Stimulated activated CD8-positive, alpha-beta memory T cell treated with anti-CD3 and anti-CD28 coated beads, Interleukin-15, amount 100 ng/mL, for 4 hours (primary cell): ENCODE measurements at places on chromosomes 4 and X.

DNA sequence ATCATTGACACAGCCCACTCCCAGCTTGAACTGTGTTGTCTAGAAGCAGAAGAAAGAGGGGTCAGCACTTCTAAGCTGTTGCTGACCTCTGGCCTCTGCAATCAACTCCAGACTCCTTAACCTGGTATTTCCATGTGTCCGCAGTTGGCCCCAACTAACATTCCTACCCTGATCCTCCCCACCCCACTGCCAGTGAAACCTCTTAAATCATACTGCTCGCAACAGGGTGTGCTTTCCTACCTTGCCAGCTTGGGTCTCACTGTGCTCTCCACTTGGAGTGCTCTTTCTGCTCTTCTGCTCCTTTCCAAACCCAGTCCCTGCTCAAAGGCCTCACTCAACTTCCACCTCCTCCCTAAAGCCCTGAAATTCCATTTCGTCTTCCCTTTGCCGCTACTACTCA lies 52.3 kb upstream of the RPS6KA3 start:
- no peak for DNase-seq

DNA sequence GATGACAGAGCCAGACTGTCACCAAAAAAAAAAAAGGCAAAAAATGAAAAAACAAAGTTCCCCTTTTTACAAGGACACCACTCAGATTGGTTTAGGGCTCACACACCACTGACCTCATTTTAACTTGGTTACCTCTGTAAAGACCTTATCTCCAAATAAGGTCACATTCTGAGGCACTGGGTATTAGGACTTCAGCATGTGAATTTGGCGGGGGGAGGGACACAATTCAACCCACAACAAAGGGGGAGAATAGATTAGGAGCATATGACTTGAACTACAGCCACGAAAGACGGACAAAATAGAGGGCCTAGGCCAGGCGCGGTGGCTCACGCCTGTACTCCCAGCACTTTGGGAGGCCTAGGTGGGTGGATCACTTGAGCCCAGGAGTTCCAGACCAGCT lies 31.0 kb upstream of the ARAF start:
- no peak for DNase-seq

- DNase-seq: no peak
Measured at GRCh38 chrX:18286322-18286831, 65.7 kb upstream of the BEND2 start.

DNA sequence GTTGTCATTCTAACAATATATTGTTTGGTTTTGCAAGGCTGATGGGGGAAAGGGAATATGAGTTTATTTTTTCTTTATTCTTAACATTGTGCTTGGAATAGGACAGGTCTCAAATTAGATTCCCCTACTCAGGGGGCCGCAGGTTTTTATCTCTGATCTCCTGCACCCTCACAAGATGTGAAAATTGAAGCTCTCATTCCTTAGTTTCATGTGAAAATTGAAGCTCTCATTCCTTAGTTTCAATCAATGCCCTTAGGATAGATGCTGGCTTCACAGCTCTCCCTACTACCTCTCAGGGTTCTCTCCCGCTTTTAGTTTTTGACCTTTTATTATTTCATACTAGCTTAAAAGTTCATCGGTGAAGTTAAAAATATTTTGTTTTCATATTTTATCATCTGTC lies 12.0 kb downstream of the NEIL3 start:
- DNase-seq: no peak

GRCh38 chr4:52554612-52555355 lies 104.3 kb downstream of the USP46 start:
- DNase-seq: no peak

- DNase-seq: peak; percentile 5
Measured at GRCh38 chr4:13656569-13657405, 29.3 kb upstream of the BOD1L1 start.

DNA sequence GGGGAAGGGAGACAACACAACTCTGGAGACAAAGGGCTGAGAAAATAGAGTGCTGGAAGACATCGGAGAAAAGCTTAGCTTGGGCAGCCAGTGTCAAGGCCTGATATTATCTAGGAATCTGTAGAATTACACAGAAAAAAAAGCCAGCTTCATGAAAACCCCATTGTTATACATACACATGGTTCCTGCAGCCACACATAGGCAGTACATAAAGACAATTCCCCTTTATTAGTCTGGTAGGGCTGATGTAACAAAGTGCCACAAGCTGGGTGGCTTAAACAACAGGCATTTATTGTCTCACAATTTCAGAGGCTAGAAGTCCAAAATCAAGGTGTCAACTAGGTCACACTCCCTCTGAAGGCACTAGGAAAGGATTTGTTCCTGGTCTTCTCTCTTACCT lies 503.5 kb downstream of the MID1IP1 start:
- DNase-seq: no peak

DNA sequence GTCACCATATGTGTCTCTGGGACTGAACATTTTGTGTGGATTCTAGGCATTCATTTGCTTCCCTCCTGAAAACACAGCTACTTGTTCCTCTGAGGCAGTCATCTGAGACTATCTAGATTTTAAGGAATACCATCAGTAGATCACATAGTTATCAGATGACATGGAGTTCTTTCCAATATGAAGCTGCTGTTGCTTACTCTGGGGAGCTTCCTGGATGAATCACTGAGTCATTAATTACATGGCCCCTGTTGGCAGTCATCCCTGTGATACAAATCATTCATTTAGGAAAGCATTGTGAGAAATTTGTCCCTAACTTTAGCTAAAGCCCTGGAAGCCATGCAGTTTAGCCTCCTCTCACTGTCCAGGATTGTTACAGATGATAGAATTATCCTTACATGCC lies 98.2 kb upstream of the ARSJ start:
- DNase-seq: no peak

DNA sequence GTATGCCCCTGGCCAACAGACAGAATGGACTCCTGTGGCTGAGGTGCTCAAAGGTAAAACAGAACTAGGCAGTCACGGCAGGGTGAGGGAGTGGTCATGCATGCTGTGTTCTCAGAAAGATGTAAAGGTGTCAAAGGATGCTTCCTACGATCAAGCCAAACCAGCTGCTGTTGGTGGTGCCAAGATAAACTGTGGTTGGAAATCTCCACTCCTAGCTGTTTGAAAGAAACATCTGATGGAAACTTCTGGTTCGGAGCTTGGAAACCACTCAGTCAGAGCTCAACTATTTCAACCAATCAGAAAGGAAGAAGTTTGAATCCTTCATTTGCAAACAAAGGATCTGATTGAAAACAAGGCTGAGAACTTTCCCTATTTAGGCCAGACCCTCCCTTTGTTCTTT lies 68.5 kb upstream of the DDX60 start:
- DNase-seq: no peak

GRCh38 chr4:16843831-16844508 lies 54.5 kb downstream of the LDB2 start:
- DNase-seq: no peak

- no peak for DNase-seq
Measured at GRCh38 chr4:6473264-6474052, 1.0 kb upstream of the PPP2R2C start.

- no peak for DNase-seq
Measured at GRCh38 chr4:48706736-48707135, 73.3 kb downstream of the FRYL start.

- DNase-seq: no peak
Measured at GRCh38 chr4:180840142-180840541, 1403.1 kb upstream of the TENM3 start.

DNA sequence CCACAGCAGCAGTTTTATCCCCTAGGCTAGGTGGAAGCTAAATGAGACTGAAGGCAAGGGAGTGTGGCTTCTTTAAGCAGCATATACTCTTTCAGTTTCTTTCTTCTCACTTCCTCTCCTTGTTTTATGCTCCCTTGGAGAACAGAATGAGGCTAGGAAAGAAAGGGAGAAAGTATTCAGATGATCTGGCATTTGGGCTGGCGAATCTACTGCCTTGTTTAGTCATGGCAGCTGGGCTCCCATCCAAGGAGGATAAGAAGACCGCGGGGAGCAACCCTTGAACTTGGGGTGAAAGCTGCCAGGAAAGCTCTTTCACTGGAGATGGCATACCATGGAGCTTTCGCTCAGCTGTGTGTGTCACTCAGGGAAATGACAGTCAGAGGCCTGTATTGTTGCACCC lies 72.1 kb downstream of the ARHGEF38 start:
- DNase-seq: no peak

GRCh38 chrX:24169211-24169610 lies 19.7 kb downstream of the ZFX start:
- no peak for DNase-seq

- no peak for DNase-seq
Measured at GRCh38 chr4:73709451-73710033, 30.8 kb upstream of the CXCL8 start.

- DNase-seq: no peak
Measured at GRCh38 chrX:7191681-7192110, 43.7 kb upstream of the PUDP start.

DNA sequence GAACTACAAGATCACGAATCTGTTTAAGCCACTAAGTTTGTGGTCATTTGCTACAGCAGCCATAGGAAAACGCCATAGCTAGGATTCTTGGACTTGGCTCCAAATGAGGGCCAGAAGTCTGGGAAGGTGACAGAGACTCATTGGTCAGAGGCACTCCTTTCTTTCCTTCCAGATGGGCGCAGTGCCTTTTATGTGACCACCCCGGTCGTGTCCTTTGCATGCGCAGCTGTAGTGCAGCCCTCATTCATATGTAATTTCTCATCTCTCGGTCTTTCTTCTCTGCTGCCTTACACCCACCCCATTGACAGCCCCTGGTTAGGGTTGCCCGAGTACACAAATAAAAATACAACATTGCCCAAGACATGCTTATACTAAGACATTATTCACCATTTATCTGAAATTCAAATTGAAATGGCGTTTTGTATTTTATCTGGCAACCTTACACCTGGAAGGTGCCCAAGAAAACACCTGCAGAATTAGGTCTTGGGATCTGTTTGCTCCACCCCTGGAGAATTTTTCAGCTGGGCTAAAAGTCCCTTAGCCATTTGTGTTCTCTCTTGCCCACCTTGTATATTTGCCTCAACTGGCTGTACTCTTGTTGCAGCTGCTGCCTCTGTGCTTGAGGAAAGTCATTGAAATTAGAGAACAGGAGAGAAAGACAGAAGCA lies 21.9 kb downstream of the CCKAR start:
- DNase-seq: no peak

DNA sequence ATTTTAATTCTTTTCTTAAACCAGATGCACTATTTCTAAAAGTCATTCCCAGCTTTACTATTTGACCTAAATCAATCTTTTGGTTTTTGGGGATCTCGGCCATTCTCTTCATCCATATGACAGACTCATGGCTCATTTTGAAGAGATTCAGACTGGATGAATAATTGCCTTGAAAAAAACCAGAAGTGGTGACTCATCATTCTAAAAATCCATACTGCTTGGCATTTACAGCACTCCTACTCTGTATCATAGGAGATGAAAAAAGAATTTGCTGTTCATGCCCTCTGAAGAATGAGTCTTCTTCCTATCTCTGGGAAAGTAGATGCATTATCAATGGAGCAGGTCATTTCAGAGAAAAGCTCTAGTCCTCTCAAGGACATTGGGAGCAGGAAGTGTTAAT lies 220.5 kb upstream of the RPS6KA3 start:
- no peak for DNase-seq

- no peak for DNase-seq
Measured at GRCh38 chr4:88335092-88335665, 43.5 kb upstream of the HERC6 start.

DNA sequence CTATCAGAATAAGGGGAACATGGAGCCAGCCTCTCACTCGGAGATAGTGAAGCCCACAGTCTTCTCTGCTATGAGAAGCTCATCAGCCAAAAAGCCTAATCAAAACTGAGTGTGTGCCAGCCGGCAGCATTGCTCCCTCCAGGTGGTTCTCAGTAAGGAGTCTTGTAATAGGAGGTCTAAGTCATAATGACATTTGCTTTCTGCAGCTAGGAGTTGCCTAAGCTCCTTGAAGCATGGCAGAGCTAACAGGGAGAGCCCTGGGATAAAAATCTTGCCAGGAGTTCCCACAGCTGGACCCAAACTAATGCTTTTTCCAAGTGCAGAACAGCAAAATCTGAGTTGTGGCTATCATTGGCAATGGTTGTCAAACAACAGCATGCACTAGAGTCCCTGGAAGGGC lies 245.2 kb downstream of the SPATA18 start:
- no peak for DNase-seq

DNA sequence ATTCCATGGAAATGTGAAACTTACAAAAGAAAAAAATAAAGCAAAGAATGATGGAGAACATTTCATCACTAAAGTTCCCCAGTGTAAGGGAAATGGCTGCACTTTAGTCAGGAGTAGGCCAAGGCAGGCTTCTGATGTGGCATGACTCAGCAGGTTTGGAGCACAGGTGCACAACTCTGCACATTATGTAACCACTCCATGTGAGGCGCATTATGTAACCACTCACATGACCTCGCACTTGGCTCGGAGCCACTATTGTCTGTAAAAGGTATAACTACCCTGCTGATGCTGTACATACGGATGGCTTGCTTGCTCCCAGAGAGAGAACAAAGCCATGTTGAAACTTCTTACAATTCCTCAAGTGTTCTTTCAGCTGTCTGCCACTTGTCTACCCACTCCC lies 727.6 kb downstream of the TRAM1L1 start:
- no peak for DNase-seq

- DNase-seq: no peak
Measured at GRCh38 chrX:74420196-74421035, 877 bp upstream of the SLC16A2 start.

DNA sequence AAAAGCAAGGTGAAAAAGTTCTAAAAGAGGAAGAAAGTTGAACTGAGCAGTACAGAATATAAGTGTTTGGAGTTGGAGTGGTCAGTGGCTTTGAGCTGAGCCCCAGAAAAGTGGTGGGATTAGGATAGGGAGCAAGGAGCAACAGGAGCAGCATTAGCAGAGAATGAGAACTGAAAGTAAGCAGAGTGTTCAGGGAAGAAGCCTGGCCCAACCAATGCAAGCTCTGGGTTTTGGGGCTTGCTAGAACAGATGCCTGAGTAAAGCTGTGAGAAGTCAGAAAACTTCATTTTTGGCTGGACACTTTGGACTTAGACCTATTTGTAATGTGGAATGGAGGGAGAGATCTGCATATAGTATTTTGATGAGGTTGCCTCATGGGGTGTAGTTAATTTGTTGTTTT lies 17.8 kb downstream of the JADE1 start:
- no peak for DNase-seq

DNA sequence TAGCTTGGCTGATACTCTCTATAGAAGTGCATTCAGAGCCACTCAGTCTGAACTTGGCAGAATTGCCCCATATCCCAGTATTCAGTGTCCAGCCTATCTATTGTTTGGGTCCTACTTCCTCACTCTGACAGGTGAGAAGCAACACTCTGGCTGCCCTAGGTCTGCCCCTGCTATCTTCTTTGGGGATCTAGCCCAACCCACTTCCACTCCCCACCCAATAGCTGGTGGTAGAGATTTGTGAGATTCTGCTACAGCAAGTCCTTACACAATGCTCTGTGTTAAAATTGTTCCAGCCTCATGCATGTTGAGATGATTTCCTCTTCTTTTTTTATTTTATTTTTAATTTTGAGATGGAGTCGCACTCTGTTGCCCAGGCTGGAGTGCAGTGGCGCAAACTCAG lies 67.6 kb downstream of the TRIM2 start:
- DNase-seq: no peak
